Psoas muscle (tissue), 8 donors: ENCODE measurements at places on chromosomes 12 and 14. TPM values are rescaled to one million over a fixed set of nuclear protein-coding genes. Genes with fewer than 3 reads are reported as not detected.

Gene DNAI7
- total RNA-seq, result 0.28 TPM

Gene CLEC4C
- not detected for total RNA-seq

Gene ZNF10
- total RNA-seq, result 2.5 TPM

Gene TMTC1
- total RNA-seq, result 45.8 TPM

Gene CMTM5
- total RNA-seq, result not detected
